ENCODE measurements at places on chromosomes 2 and 18.

DNA sequence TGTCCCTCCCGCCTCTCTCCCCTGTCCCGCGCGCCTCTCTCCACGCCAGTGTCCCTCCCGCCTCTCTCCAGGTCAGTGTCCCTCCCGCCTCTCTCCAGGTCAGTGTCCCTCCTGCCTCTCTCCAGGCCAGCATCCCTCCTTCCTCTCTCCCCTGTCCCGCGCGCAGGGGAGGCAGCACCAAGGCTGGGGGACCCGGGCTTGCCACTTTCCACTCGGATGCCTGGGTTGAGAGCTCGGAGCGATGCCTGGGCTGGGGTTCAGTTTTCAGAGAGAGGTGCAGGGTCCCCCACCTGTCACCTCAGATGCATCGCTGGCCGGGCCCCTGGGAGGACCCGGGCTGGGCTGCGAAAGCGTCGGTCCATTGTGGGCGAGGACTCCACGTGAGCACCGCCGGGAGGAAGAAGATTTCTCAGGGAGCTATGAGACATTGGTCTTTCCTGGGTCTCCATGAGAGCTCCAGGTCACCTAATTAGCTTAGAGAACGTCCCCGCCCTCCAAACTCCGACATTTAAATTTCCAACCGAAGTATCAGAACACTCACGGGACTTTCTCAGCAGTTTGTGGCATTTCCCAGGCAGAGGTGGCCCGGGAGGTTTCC, 2.1 kb downstream of the FBLN7 start:
- no peak for DNase-seq

GRCh38 chr2:113133704-113134598, 6.6 kb downstream of the IL1RN start:
- no peak for DNase-seq

- DNase-seq = no peak
Measured at GRCh38 chr18:25798046-25798445, 292.4 kb downstream of the SS18 start.

DNA sequence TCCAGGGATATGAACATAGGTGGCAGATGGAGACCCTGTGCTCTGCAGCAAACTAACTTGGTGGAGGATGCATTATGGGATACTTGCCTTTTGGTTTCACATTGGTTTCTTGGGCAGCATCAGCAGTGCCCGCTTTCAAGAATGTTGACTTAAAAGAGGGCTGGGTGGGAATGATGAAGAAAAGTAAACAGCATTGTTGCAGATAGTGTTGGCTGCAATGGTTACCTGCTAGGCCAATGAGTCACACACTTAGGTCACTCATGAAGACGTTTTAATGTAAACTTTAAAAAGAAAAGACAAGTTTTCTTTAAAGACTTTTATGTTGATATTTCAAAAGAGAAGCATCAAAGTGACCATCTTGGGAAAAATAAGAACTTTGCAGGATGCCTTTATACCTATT, 26.1 kb upstream of the FAM237A start:
- no peak for DNase-seq

DNA sequence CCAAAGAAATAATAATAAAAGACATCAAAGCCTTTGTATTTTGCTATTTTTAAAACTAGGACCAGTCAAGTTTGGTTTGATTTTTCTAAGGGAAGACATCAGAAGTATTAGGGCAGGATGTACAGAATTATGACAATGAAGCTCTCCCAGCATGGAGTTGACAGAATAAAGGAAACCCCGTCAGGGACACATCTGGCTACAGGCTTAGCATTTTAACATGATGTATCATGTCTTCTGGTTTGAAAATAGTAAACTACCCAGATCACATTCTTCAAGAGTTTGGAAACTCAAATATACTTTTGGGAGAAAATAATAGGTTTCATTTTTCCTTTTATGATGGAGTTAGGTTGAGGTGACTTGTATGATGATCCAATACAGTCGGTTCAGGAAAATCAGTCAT, 552.0 kb upstream of the CDH2 start:
- DNase-seq = no peak

DNA sequence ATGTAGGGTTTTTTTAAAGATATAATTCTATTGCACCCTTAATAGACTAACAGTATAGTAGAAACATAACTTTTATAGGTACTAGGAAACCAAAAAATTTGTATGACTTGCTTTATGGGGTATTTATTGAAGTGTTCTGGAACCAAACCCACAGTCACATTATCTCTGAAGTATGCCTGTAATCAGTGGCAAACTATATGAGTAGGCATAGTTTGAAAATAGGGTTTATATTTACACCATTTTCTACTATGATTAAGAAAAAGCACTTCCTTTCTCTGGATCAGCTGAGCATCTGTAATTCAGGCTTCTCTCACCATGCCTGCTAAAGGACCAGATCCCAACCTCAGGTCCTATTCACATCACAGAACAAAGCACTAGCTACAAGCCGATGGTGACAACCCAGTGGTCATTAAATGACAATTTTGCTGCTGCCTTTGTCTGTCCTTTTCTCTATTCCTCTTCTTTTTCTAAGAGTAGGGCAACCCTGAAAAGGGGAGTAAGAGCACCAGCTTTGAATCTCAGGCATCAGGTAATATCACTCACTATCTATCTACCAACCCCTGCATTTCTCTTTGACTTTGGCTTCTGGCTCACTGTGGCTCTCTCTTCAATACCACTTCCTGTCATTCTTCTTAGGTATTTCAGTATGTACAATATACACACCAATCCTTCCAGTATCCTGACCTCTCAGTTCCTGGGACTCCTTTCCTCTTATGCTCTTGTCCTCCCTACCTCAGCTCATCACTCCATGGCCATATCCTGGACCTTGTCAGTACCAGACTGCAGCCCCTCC, 14.4 kb downstream of the NEMP2 start:
- no peak for DNase-seq

GRCh38 chr2:38602136-38602731, 494 bp downstream of the HNRNPLL start:
- DNase-seq = peak; percentile 73

DNA sequence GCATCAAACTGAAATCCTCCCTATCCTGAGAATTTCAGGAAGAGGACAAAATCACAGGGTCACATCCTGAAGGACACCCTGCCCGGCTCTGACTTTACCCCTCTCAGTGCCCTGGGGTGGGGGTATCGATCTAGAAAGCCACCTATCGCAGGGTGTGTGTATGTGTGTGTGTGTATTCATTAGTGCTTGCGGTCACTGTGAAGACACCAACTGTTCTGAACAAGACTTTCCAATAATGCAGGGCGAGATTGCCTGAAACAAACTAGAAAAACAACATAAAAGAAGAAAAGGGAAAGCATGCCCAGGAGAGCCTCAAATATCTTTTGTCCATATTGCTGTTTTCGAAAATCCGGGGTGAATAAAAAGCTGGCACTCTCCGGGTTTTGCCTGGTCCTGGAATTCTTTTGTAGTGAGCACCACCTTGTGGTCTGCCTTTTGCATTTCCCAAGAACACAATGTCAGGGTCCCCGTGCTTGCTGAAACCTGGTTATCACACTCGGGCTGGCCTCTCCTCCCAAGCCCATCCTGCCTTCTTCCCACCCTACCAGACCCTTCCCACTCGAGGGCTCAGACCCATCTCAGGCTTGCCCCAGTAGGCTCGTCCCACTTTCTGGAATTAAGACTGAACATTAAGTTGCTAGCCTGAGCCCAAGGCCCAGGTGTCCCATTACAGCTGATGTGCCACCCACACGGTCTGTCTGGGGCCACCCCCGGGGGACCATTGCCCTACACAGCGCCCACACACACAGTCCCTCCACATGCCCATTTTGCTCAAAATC, 25.0 kb upstream of the COPS8 start:
- DNase-seq = peak; percentile 89

GRCh38 chr2:227420087-227421052, 32.6 kb upstream of the SCYGR1 start:
- DNase-seq = no peak

DNA sequence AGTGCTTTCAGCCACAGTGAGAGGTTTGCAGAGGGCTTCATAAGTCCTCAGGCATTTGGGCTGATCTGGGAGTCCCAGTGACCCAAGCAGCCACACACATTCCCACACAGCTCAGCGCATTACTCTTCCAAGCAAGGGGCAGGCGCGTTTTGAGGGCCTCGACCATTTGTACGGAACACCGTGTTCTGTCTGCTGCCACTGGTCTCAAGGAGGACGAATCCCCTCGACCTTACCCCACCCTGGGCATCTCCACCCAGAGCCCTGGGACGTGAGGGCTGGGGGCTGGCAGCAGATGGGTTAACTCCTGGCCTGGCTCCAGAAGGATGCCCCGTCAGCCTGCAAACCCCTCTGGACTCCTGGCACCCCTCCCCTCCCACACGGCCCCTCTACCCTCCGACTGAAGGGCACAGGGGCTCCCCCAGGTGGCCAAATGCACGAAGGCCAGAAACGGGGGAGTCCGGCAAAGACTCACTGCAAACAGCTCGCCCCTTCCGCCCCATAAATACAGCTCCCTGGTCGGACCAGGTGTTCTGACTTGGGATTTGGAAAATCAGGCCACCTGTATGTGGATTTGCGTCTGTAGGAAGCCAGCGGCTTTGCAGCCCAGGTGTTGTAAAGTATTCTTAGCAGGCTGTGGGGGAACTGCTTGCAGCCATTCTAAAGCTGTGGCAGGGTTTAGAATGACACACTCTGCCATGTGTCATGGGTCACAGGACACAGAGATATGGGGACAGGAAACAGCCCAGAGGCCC, 33.6 kb upstream of the PTMA start:
- DNase-seq = peak; percentile 79

GRCh38 chr2:86673986-86674670, 46.0 kb upstream of the RMND5A start:
- DNase-seq = no peak

- DNase-seq = no peak
Measured at GRCh38 chr2:3403587-3404334, 24.3 kb downstream of the TRAPPC12 start.

- no peak for DNase-seq
Measured at GRCh38 chr2:100936972-100937542, 65.0 kb upstream of the RPL31 start.

DNA sequence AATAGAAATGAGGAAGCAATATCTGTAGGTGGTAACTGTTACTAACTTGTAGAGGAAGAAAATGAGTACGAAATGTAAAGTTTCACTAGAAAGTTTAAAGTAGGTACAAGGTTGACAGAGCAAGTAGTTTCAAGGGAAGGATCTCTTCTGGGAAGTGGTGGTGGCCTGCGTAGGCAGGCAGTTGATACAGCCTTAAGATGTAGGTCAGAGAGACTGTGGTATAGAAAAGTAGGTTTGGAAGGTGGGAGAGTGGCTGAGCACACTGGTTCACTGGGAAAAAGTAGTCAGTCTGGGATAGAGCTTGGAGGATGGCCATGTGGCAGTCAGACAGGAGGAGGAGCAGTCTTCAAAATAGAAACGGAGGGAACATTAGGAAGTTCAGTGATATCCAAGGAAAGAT, 23.5 kb downstream of the KDM3A start:
- no peak for DNase-seq

DNA sequence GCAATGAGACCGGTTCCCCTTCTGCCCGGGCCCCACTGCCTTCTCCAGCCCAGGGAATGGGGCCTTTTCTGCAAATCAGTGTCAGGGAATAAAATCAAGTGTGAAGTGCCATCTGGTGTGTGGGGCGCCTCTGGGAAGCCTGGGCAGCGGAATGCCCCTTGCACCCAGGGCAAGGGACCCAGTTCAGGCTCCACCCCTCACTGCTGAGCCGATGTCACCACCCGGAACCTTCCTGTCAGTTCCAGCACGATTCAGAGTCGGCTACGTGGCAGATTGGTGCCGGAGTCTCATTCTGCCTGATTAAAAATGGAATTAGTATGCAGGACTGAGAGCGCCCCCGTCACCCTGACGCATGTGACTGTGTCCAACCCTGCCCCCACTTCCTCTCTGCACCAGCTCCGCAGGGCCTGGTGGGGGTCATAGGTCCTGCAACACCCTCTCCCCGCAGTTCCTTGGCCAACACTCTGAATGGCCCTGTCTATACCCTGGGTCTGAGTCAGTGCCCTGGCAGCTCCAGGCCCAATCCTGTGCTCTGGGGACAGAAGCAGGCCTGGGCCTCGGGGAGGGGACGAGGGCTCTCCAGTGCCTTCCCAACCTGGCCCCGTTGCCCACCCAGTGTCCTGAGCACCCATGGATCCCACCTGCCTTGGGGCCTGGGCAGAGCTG, 8.2 kb upstream of the ALPI start:
- no peak for DNase-seq

- DNase-seq = peak; percentile 22
Measured at GRCh38 chr2:33022989-33023727, 76.4 kb downstream of the LTBP1 start.

DNA sequence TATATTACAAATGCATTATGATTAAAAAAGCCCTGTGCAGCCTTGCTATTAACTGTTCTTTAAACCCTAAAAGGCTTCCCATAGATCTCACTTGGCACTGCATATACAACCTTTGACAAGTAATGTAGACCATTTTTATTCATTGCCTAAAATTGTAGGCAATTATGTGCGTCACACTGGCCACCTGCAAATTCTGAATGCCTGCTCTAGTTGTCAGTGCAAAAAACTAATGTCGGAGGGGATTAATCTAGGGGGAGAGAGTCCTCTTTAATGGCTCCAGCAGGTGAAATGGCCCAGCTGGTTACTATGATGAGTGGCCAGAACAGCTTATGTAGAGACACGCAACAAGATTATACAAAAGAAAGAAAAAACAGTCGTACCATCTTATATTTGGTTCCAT, 123.2 kb downstream of the OLA1 start:
- DNase-seq = no peak

- no peak for DNase-seq
Measured at GRCh38 chr18:74778191-74778847, 180.6 kb downstream of the ZNF407 start.

- DNase-seq = peak; percentile 81
Measured at GRCh38 chr2:127649684-127650040, 3.7 kb downstream of the GPR17 start.

DNA sequence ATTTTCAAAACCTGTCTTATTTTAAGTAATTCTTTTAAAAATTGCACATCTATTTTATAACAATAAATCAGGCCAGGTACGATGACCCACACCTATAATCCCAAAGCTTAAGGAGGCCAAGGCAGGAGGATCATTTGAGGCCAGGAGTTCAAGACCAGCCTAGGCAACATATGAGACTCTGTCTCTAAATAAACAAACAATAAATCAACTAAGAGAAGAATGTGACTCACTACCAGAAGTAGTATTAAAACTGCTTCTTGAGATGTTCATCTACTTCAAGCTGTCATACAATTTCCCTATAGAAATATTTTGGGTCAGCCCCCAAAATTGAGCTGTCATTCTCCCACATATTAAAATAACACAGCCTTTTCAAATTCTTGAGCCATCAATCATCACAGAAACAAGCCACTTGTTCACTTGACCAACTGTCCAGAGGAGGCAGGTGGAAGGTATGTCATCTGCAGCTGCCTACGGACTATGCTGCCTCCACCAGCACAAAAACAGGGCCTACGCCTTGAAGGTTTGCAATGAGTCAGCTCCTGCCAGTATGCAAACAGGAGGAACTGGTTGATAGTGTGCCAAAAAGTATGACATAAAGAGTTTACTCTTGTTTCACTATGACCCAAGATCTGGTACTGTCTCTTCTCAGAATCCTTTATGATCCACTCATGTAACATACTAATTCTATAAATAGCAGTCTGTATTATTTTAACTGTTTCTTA, 33.6 kb downstream of the KIDINS220 start:
- DNase-seq = peak; percentile 18

GRCh38 chr2:122422384-122422991, 667.0 kb downstream of the TSN start:
- DNase-seq = no peak
